GM23248 (cell line): ENCODE measurements at places on chromosomes 2 and 18. TPM values are rescaled to one million over a fixed set of nuclear protein-coding genes. Genes with fewer than 3 reads are reported as not detected.

GRCh38 chr18:70419526-70419925 is 130.7 kb downstream of the SOCS6 start:
- H3K27me3 ChIP-seq: no peaks in the 10 kb centered on the region
- peak overlapping the region; percentile 96 for H3K27ac ChIP-seq
- H3K36me3 ChIP-seq: no peaks in the 10 kb centered on the region
- peak overlapping the region; percentile 42 for H3K4me3 ChIP-seq
- H3K4me1 ChIP-seq: peaks cover 65% of the 10 kb centered on the region
- DNase-seq: peak; percentile 71

DNA sequence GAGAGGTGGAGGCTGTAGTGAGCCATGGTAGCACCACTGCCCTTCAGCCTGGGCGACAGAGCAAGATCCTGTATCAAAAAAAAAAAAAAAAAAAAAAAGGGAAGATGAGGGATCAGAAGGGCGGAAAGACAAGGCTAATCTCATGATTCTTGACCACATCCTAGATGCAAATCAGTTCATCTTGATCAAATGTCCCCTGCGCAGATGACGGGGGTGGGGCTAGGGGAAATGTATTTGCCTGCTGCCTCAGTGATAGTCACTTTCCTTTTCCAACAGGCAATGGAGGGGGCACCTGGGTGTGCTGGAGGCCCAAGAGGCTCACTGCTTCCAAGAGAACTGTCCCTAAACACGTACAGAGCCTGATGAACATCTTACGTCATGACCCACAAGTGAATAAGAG is 3.7 kb upstream of the EMILIN2 start:
- no peaks in the 10 kb centered on the region for H3K27me3 ChIP-seq
- H3K4me3 ChIP-seq: no peak overlapping the region
- H3K4me1 ChIP-seq: peaks cover 1% of the 10 kb centered on the region
- DNase-seq: no peak

DNA sequence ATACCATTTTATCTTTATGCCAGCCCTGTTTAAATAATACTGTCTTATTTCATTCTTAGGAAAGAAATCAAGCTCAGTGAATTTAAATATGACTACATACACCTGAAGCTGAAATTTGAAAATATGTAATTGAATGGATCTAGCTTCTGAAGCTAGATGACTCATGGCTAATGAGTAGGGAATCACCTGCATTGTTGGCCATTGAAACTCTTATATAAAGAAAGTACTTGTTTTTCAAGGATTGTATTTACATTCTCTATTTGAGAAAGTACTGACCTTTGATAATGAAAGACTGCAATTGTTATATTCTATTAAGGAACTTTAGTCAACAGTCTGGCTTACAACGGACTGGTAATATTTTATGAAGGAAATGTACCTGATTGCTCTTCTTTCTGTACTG is 346.7 kb upstream of the LRATD1 start:
- no peak for DNase-seq
- no peaks in the 10 kb centered on the region for H3K4me1 ChIP-seq
- H3K27ac ChIP-seq: no peak overlapping the region
- H3K36me3 ChIP-seq: no peaks in the 10 kb centered on the region
- H3K4me3 ChIP-seq: no peak overlapping the region

GRCh38 chr2:70901227-70902066 is 34.3 kb upstream of the ATP6V1B1 start:
- peak overlapping the region; percentile 75 for H3K4me3 ChIP-seq
- H3K36me3 ChIP-seq: no peaks in the 10 kb centered on the region
- no peaks in the 10 kb centered on the region for H3K4me1 ChIP-seq
- DNase-seq: peak; percentile 62
- peaks cover 34% of the 10 kb centered on the region for H3K27me3 ChIP-seq

DNA sequence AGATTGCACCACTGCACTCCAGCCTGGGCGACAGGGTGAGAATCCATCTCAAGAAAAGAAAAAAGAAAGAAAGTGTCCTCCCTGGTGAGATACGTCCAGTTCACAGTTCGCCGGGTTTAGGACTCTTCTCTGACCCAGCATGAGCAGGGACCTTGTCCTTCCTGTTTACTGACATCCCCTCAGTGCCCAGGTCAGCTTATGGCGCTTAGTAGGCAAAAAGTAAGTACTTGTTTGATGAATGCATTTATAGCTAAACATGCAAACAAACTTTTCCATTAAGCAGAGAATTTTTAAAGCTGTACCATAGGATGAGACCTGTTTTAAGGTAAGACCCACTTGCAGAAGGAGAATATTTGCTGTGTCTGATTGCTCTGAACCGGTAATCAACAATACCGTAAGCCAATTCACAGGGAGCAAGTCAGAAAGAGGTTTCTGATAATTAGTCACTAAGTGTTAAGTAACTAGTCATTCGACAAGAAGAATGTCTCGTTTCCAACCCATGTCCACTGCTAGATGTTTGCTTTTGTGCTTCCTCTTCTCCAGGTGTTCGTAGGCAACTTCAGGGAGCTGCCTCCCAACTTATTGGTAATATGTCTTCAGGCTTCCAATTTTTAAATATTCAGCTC is 40.0 kb downstream of the MOGAT1 start:
- DNase-seq: no peak
- no peak overlapping the region for H3K27ac ChIP-seq
- no peaks in the 10 kb centered on the region for H3K36me3 ChIP-seq
- no peak overlapping the region for H3K4me3 ChIP-seq
- H3K4me1 ChIP-seq: peaks cover 25% of the 10 kb centered on the region

DNA sequence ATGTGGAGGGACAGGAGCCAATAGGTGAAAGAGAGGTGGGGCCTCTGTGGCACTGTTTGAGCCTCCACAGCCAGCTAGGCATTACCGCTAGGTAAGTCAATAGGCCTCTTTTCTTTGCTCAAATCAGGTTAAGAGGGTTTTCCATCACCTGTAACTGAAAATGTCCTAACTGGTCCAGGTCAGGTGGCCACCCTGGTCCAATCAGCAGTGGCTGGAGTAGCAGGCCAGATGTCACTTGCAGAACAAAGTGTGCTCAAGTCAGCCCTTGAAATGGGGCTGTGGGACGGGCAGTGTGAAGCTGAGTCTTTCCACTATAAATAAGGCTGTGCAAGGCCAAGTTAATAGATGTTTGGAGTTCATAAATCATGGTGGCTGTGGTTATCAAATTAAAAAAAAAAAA is 20.9 kb downstream of the FBXO36 start:
- no peaks in the 10 kb centered on the region for H3K36me3 ChIP-seq
- H3K4me3 ChIP-seq: no peak overlapping the region
- no peak for DNase-seq
- H3K27me3 ChIP-seq: no peaks in the 10 kb centered on the region

- H3K27me3 ChIP-seq: no peaks in the 10 kb centered on the region
- H3K36me3 ChIP-seq: no peaks in the 10 kb centered on the region
- DNase-seq: no peak
- H3K4me1 ChIP-seq: no peaks in the 10 kb centered on the region
Observed at GRCh38 chr2:162390801-162391200, 46.9 kb downstream of the GCA start.

DNA sequence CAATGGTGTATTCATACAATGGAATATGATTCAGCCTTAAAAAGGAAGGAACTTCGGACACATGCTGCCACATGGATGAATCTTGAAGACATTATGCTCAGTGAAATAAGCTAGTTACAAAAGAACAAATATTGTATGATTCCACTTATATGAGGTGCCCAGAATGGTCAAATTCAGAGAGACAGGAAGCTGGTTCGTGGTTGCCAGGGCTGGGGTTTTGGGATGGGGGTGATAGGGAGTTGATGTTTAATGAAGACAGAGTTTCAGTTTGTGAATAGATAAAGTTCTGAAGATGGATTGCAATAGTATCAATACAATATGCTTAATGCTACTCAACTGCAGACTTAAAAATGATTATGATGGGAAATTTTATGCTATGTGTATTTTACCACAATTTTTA is 28.0 kb upstream of the MC2R start:
- H3K27ac ChIP-seq: no peak overlapping the region
- no peaks in the 10 kb centered on the region for H3K27me3 ChIP-seq
- no peaks in the 10 kb centered on the region for H3K36me3 ChIP-seq
- no peak overlapping the region for H3K4me3 ChIP-seq
- H3K4me1 ChIP-seq: no peaks in the 10 kb centered on the region

DNA sequence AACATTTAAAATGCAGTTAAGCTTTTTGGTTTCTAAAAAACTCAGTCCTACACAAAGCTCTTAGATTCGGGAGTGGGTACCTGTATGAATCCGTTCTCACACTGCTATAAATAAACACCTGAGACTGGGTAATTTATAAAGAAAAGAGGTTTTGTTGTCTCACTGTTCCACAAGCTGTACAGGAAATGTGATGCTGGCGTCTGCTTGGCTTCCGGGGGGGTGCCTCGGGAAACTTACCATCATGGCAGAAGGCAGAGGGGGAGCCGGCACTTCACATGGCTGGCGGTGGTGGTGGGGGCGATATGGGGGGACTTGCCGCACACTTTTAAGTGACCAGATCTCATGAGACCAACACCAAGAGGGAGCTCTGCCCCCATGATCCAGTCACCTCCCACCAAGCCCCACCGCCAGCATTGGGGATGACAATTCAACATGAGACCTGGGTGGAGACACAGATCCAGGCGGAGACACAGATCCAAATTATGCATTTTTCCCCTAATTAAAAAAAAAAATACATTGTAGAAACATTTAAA is 222.5 kb downstream of the GBX2 start:
- no peak overlapping the region for H3K4me3 ChIP-seq
- no peaks in the 10 kb centered on the region for H3K36me3 ChIP-seq
- no peak overlapping the region for H3K27ac ChIP-seq
- peaks cover 2% of the 10 kb centered on the region for H3K4me1 ChIP-seq
- H3K27me3 ChIP-seq: no peaks in the 10 kb centered on the region

- no peak for DNase-seq
- H3K4me1 ChIP-seq: no peaks in the 10 kb centered on the region
- H3K4me3 ChIP-seq: no peak overlapping the region
- H3K27me3 ChIP-seq: 0 out of 2 replicates have a peak, but pooled peaks cover 7% of the 10 kb centered on the region
- no peaks in the 10 kb centered on the region for H3K36me3 ChIP-seq
- no peak overlapping the region for H3K27ac ChIP-seq
Observed at GRCh38 chr2:41774011-41774605, 273.7 kb upstream of the PKDCC start.

DNA sequence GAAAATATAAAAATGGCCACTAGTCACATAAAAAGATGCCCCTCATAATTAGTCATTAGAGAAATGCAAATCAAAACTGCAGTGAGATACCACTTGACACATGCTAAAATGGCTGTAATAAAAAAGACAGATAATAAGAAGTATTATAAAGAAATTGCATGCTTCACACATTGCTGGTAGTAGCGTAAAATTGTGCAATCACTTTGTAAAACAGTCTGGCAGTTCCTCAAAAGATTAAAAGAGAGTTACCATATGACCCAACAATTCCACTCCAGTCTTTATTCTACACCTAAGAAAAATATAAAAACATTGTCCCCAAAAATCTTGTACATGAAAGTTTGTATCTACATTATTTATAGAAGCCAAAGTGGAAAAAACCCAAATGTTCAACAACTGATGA is 170.6 kb upstream of the FIGN start:
- no peaks in the 10 kb centered on the region for H3K27me3 ChIP-seq
- DNase-seq: peak; percentile 8
- H3K36me3 ChIP-seq: no peaks in the 10 kb centered on the region
- H3K4me3 ChIP-seq: no peak overlapping the region

GRCh38 chr2:108244667-108245414 is 5.1 kb downstream of the SULT1C3 start:
- no peaks in the 10 kb centered on the region for H3K27me3 ChIP-seq
- no peak for DNase-seq
- H3K27ac ChIP-seq: no peak overlapping the region
- no peak overlapping the region for H3K4me3 ChIP-seq

GRCh38 chr2:240895656-240896388 is at the start of gene MAB21L4:
MAB21L4 (minus strand) TSS chr2:240896156; CDS start chr2:240895997, 159 bp downstream.
- no peak within 1 kb of the TSS for H3K4me3 ChIP-seq
- H3K27me3 ChIP-seq: no peaks in the 10 kb centered on the region
- DNase-seq: no peak
- no peaks in the 10 kb centered on the region for H3K36me3 ChIP-seq
- no peaks in the 10 kb centered on the region for H3K4me1 ChIP-seq
- no peak within 1 kb of the TSS for H3K27ac ChIP-seq

EFHD1 gene
- not detected in 2 replicates for total RNA-seq

KLHL29 gene
- total RNA-seq: 4.7 and 6.4 TPM in 2 replicates

COL4A4 gene
- total RNA-seq: 0.76 and 1.0 TPM in 2 replicates

LOXL3 gene
- 52.4 and 56.9 TPM in 2 replicates for total RNA-seq

NEU2 gene
- total RNA-seq: not detected in 2 replicates

COBLL1 gene
- 1.3 and 1.8 TPM in 2 replicates for total RNA-seq

C2orf80 gene
- not detected in 2 replicates for total RNA-seq

ITSN2 gene
- 19.2 and 35.3 TPM in 2 replicates for total RNA-seq

RPRM gene
- not detected in 2 replicates for total RNA-seq

ATP8B1 gene
- 43.4 and 43.9 TPM in 2 replicates for total RNA-seq

NTSR2 gene
- not detected in 2 replicates for total RNA-seq

CRYGD gene
- total RNA-seq: not detected in 2 replicates
